NCI-H748 treated with DMSO at 0.1 percent for 48 hours (cell line): ENCODE measurements at places on chromosomes 12 and 14.
A peak's percentile ranks its signal among the peaks of the same experiment; 100 is the strongest.

DNA sequence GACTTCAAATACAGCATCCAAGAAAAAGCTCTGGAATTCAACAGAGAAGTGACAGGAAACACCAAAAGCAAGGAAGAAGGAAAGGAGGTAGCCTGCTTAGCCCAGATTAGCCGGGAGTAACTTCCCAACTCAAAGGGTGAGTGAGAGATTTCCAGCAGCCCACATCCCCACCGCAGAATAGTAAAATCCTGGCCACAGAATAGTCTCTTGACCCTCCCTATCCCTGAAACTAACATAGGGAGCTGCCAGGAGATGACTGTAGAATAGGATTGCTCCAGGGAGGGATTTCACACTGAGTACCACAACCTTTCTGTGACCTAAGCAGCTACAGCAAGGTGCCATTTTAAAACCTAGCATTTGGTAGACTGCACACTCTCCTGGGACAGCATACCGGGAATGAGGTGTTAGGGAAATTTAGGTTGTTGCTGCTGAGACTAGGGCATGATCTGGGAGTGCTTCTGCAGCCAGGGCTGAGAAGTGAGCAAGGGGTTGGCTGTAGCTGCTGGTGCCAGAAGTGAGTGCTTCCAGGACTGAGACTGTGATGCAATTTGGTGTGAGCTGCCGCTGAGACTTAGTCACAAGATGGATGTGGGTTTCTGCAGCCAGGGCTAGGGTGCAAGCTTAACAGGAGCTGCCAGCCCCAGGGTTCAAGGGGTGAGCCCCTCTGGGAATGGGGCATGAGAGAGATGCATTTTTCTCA, 66.0 kb downstream of the TMTC3 start:
- no peak for DNase-seq

- DNase-seq, result no peak
Measured at GRCh38 chr14:92392711-92393110, 69.7 kb downstream of the SLC24A4 start.

DNA sequence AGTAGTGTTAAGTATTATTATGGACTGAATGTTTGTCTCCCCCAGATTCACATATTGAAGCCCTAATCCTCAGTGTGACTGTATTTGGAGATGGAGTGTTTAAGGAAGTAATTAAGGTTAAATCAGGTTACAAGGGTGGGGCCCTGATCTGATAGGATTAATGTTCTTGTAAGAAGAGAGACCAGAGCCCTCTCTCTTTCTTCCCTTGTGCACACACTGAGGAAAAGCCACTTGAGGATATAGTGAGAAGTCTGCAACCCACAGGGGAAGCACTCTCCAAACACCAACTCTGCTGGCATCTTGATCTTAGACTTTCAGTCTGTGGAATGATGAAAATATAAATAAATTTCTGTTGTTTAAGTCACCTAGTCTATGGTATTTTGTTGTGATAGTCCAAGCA, 2.2 kb upstream of the KLRG1 start:
- DNase-seq, result no peak

GRCh38 chr12:104023710-104024109, 26.3 kb downstream of the GLT8D2 start:
- no peak for DNase-seq

- DNase-seq, result no peak
Measured at GRCh38 chr12:89273525-89273924, 78.8 kb downstream of the DUSP6 start.

- no peak for DNase-seq
Measured at GRCh38 chr12:2294651-2295475, 242.1 kb downstream of the CACNA1C start.

- no peak for DNase-seq
Measured at GRCh38 chr12:126869644-126870043, 1397.3 kb upstream of the TMEM132C start.

GRCh38 chr12:125114365-125115141, 49.3 kb downstream of the AACS start:
- no peak for DNase-seq

DNA sequence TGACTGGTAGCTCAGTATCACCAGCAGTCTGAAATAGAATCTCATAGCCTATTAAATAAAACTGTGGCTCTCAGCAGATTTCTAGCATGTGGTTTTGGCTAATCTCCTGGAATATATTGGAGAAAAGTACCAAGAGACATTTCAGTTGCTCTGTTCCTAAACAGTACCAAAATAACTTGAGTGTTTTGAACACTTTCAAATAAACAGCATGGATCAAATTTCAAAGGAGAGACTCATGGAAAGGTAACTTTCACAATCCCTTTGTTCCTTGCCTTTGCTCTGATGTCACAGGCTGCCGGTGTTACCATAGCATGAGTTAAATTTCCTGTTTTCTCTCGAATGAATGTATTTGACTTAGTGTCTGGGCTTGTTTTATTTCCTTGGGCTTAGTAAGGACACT, 3.4 kb downstream of the ARG2 start:
- no peak for DNase-seq

DNA sequence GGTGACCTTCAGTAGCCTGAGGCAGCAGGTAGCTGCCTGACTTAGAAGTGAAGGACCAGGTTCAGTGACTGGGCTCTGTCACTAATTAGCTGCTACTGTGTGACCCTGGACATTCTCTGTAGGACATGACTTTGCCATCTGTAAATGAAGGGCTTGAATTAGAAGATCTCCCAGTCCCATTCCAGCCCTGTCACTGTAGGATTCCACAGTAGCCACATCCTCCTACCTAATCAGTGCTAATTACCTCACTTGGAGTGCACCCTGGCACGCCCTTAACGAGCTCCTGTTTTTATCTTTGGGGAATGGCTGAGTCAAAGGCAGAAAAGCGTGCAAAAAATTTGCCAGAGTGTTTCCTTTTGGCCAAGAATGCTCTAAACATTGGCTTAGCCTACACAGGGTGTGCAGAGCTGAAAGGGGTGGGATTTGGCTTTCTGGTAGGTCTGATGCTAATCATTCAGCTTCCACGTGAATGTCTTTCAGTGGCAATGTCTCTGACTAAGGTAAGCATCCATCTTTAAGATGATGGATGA, 6.8 kb downstream of the NTF3 start:
- DNase-seq, result no peak

DNA sequence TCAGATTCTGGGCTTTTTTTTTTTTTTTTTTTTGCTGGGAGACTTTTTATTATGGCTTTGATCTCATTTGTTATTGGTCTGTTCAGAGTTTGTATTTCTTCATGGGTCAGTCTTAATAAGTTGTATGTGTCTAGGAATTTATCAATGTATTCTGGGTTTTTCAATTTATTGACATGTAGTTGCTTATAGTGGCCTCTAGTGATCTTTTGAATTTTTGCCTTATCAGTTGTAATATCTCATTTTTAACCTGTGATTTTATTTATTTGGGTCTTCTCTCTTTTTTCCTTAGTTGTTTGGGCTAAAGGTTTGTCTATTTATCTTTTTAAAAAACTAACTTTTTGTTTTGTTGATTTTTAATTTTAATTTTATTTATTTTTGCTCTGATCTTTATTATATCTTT, 45.5 kb downstream of the NAA30 start:
- DNase-seq, result no peak

DNA sequence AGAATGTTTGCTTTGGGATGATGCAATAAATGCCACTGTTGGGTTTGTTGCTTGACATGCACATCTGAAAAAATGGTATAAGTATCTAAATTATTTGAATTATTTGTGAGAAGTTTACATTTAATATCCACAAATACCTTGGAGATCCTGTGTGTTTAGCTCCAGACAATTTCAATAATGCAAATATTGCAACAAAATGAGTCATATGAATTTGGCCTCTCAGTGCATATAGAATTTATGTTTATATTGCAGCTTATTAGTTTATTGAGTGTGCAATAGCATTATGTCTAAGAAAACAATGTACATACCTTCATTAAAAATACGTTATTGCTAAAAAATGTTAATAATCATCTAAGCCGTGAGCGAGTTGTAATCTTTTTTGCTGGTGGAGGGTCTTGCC, 153.3 kb downstream of the FSCB start:
- DNase-seq, result no peak

GRCh38 chr14:100903672-100904185, at the start of gene RTL1:
RTL1 (minus strand) TSS chr14:100903722; CDS start chr14:100884788, 18,934 bp downstream.
- no peak for DNase-seq

DNA sequence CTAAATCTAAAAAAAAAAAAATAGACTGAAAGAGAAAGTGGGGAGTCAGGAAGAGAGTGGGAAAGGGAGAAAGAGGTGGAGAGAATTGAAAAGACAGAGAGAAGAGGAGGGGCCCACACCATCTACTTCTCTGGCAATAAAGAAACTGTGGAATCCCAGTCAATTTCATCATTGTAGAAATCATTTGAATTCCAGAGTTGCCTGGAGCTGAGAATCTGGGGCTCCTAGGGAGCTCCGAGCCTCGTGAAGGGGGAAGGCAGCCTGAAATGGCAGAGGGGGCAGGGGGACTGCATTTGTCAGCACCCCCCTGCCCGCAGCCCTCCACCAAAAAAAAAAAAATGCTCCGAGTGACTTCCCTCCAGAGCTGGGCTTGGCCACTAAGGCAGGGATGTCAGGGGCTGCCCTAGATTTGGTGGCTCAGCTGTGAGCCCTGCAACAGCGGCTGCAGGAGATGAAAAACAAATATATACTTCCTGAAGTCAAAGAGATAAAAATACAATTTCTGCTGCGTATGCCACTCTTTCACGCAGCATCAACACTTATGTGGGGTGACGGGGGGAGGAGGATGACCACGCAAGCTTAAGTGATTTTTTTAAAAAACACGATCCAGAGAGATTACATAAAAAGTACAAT, 80.5 kb downstream of the BCL11B start:
- no peak for DNase-seq

GRCh38 chr12:55642267-55642666, 5.6 kb downstream of the OR10P1 start:
- no peak for DNase-seq

DNA sequence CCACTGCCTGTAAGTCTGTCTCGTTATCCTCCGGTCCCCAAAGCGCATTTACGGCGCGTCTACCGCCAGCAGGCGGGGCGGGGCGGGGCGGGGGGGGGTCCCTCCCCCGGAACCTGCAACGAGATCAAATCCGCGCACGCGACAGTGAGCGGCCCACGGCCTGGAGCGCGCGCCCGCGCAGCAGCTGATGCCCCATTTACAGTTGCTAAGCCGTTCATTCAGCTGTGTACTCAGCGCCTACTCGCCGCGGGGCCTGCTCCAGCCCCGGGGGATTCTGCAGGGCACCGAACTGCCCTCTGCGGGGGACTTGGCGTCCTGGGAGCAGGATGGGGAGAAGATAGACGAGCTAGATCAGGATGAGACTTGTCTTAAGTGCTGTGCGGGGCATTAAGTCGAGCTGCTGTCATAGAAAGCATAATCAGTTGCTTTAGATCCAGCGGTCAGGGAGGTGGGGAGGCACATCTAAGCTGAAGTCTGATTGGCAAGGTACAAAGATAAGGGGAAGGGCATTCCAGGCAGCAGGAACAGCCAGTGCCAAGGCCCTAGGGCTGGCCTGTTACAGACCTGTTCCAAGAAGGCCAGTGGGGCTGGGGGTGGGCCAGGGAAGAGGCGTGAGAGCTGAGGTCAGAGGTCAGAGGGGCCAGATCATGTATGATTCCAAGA, 1.4 kb upstream of the CCDC85C start:
- peak; percentile 70 for DNase-seq

GRCh38 chr14:60093606-60094005, 1.9 kb downstream of the PCNX4 start:
- no peak for DNase-seq

DNA sequence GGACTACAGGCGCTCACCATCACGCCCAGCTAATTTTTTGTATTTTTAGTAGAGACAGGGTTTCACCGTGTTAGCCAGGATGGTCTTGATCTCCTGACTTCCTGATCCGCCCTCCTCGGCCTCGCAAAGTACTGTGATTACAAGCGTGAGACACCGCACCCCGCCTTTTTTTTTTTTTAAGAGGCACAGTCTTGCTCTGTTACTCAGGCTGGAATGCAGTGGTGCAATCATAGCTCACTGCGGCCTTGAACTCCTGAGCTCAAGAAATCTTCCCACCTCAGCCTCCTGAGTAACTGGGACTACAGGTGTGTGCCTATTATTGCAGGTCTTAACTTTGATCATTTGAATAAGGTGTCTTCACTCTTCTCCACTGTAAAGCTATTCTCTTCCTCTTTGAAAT, 5.3 kb upstream of the GLTP start:
- no peak for DNase-seq

- no peak for DNase-seq
Measured at GRCh38 chr14:29799464-29800095, 128.1 kb downstream of the PRKD1 start.

GRCh38 chr14:56224691-56225681, 106.8 kb downstream of the PELI2 start:
- DNase-seq, result peak; percentile 24

DNA sequence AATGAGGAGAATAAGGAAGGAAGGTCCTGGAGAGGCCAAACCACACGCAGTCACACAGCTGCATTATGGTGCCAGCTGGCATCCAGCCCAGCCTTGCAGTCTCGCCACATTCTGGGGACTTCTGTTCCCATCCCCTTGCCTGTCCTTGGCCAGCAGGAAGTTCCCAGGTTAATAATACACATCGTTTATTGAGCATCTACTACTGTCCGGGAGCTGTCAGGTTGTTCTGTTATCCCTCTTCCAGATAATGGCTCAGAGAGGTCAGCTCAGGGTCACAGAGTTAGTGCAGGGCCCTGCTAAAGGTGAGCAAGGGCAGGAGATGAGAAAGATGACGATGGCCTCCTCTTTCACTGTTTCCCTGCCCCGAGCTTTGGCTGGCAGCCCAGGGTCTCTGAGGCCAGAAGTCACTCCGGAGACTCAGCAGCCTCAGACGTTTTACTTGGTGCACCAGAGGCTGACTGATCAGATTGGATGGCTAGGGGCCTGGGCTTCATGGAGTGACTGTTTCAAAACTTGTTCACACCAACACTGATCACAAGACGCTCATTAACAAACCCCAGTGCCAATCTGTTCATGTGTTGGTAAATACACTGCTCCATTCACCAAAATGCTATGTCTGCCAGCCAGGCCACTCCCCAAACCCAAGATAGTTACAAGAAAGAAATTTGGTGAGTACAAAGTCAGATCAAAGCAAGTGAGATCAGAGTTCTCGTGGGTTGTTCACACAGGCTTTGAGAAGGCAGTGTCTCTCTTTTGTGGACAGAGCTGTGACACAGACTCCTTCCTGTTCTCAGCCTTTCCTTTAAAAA, 79.2 kb downstream of the B4GALNT3 start:
- DNase-seq, result no peak

DNA sequence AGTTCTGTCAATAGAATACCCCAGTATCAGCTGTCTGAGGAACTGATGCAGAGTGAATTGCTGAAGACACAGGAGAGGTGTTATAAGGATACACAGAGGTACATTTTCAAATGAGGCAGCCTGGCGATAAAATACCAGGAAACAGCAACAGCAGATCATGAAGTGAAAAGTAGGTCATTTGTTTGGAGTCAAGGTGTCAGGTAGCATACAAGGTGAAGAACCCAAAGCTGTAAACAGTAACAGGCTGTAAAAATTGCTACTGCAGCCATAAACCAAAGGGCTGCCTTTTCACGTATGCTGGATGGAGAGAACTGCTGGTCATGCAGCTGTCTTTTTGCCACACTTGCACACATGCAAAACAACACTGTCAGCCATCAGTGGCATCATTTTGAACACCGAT, 9.3 kb upstream of the TWF1 start:
- DNase-seq, result no peak
